ENCODE measurements at places on chromosomes 7 and 10.

GRCh38 chr7:86574006-86574405, 69.7 kb upstream of the GRM3 start:
- DNase-seq: no peak

DNA sequence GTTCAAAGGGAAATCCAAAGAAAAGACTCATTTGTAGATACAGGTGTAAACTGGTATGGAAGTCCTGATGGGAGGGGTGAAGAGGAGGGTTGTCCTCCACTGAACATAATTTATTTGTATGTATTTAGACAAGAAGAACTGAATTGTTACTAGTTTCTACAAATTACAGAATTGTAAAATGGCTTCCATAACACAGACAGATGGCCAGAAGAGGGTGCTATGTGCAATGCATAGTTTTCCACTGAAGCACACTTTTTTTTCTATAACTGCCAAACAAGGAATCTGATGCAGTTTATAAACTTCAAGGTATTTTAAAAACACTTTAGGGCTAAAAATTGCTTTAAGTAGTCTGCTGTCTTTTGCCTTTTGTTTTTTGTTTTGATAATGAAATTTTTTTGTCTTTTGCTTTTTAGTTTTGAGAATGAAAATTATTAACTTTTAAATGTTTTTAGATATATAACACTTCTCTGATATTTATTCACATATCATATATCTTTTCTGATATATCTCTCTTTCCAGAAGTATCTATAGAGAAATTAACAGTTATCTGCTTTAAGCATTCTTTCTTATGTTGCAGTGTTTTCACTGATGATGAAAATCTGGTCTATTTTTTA, 58.5 kb downstream of the PHYHIPL start:
- DNase-seq: no peak

DNA sequence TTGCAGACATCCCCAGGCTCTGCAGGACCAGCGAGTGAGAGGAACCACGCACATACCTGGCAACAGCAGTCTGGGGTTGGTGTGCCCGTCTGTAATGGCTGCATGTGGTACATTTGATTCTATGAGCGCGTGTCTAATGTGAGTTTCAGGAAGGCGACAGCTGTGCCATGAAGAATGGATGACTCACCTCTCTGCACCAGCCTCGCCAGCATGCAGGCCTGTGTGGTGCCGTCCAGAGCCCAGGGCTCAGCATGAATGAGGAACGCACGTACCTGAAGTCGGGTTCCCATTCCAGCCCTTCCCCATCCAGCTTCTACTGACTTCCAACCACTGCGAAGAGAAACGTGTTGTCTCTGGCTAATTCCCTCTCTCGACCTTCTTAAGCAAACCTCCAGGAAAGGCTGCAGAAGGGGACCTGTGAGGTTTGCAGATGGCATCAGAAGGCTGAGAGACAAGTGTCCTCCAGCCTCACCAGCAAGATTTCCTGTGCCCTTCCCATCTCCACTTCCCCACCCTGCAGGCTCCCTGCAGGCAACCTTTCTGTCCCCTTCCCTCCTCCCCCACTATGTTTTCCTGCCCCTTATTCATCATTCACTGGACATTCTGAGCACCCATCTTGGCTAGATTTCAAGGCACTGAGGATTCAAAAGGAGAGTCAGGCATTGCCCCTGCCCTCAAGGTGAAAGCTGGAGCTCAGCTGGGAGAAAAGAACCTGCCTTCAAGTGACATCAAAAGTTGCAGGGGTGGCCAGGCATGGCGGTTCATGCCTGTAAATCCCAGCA, 54.3 kb downstream of the ASB13 start:
- no peak for DNase-seq

DNA sequence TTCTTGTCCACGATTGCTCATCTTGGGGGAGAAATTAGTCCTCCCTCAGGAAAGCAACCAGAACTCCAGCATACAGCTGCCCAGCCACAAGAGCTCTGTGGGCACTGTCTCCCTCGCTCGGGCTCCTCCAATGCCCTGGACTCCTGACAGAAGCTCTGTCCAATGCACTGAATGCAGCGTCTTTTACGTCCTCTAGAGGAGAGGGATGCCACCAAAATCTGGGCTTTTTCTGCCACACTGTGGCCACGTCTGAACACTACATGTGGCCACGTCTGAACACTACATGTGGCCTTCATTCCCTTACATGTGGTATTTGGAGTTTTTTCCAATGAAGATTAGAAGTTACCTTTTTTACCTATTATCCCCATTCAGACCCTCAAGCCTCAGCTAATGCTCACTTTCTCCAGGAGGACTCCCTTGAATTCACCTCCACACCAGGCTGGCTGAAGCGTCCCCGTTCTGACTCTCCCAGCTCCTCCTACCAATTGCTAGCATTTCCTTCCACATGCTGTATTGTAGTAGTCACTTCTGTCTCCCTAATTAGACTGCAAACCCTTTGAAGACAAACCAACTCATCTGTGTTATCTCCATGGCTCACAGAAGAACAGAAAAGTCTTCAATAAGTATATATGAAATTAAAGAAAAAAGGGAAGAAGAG, 134.3 kb upstream of the PDE1C start:
- DNase-seq: no peak

- peak; percentile 83 for DNase-seq
Measured at GRCh38 chr7:36291387-36292316, 98.0 kb upstream of the ANLN start.

- DNase-seq: no peak
Measured at GRCh38 chr7:158706273-158706704, 1.7 kb upstream of the NCAPG2 start.

- no peak for DNase-seq
Measured at GRCh38 chr7:115133248-115133647, 211.4 kb downstream of the MDFIC start.

DNA sequence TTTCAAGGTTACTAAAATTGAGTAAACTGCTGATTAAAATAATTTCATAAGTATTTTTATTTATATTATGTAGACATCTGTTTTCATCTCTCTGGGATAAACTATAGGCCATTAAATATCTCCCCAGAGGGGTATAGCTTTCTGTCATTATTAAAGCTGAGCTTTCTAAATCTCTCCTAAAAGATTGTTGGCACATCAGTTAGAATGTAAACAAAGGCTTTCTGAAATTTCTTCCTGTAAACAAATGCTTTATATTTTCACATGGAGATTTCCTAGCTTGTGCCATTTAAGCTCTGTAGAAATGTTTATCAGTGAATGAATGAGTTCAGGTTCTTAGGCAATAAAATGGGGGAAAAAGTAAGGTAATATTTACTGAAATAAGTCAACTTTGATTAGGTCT, 35.7 kb downstream of the PPP1R9A start:
- DNase-seq: no peak

DNA sequence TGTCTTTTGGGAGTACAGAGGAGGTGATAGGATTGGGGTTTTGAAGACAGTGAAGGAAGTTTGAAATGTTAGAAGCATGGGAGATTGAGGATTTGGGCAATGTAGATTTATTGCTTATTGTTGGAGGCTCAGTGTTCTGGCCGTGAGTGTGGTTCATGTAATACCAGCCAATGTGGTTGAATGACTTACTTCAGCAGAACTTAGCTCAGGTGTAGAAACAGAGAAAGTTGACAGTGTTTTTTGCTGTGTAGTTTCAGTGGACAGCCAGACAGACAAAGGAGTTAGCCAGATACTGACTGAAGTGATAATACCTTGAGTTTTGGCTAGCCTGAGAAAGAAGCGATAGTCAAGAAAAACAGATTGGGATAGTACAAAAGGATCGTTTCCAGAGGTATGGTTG, 88.5 kb downstream of the AHCYL2 start:
- DNase-seq: no peak

GRCh38 chr10:129222436-129222835, 244.6 kb upstream of the MGMT start:
- no peak for DNase-seq

DNA sequence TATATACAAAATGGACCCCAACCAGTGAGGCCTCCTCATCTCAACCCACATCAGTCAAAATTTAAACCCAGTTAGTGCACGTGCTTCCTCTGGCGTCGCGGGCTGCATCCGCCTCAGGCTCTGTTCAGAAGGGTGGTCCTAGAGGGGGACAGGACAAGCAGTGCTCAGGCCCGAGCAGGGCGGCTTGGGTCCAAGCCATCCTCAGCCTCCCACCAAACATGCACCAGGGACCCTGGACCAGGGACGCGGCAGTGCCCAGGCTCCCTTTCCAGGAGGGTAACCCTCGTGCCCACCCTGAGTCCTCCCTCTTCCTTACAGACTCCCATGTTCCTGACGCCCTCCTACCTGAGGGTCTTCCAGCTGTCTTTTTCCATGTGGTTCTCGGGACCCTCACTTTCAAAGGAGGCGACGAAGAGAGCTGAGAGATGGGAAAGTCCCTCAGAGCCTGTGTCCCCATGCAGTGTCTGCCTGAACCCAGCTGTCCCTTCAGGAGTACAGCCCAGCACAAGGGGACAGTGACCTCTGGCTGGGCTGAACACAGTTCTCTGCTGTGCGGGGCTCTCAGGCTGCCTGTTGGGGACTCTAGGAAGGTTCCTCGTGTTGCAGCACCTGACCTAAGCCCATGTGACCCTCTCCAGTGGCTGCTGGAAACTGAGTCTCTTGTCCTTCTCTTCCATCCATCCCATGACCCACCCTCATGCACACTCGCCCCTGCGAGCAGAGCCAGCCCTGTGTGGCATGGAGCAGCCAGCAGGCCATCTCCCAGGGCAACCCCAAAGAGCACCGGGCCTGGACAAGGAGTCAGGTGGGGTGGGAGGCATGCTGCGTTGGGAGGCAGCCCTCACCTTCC, 58.1 kb downstream of the CSGALNACT2 start:
- no peak for DNase-seq

- no peak for DNase-seq
Measured at GRCh38 chr7:41630741-41631140, 72.1 kb downstream of the INHBA start.

- DNase-seq: peak; percentile 63
Measured at GRCh38 chr10:44857363-44858016, 53.6 kb upstream of the TMEM72 start.

GRCh38 chr10:123132576-123133477, 2.9 kb upstream of the HMX3 start:
- peak; percentile 91 for DNase-seq

- no peak for DNase-seq
Measured at GRCh38 chr10:68010426-68010940, 64.6 kb downstream of the HERC4 start.

- DNase-seq: no peak
Measured at GRCh38 chr10:110833234-110833940, 38.3 kb upstream of the PDCD4 start.

DNA sequence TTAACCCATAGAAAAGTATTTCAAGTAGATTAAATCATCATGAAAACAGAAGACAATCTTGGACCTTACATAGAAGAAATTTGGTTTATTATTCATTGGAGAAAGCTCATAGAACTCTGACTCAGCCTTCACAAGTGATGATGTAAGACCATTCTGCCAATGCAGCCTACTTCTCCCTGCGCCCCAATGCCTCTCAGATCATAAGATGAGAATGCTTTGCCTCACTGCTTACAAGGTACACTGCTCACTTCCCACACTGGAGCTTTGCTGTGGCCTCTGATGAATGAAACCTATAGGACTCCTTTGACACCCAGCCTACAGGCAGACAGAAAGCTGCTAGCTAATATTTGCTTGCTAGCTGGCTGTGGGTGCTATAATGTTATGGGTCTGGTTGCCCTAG, 569.4 kb upstream of the STEAP1 start:
- DNase-seq: no peak

- DNase-seq: no peak
Measured at GRCh38 chr7:105016709-105017656, 3.0 kb downstream of the KMT2E start.

GRCh38 chr10:126504063-126504760, 115.9 kb upstream of the ADAM12 start:
- no peak for DNase-seq

DNA sequence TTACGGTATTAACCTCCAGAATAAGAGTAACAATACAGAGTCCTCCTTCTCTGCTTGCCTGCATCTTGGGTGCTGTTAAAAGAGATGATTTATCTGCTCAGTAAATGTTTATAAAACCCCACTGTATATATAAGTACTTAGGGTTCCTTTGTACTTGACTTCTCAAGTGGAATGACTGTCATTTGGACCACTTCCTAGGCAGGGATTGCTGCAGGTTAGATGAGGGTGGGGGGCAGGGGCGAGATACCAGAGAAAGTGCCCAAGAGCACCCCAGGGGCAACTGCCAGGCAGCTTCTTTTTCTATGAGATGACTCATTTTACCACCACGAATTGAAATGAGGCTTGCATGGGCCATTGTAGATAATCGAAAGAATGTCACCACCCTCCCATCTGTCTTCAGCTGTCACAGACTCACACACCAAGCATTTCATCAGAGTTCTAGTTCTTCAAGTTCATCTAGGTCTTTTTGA, 421.9 kb upstream of the GALNT17 start:
- no peak for DNase-seq
